ENCODE measurements at places on chromosomes 5 and 9. TPM values are rescaled to one million over a fixed set of nuclear protein-coding genes. Genes with fewer than 3 reads are reported as not detected.

The GABRG2 gene
- not detected for total RNA-seq

DNA sequence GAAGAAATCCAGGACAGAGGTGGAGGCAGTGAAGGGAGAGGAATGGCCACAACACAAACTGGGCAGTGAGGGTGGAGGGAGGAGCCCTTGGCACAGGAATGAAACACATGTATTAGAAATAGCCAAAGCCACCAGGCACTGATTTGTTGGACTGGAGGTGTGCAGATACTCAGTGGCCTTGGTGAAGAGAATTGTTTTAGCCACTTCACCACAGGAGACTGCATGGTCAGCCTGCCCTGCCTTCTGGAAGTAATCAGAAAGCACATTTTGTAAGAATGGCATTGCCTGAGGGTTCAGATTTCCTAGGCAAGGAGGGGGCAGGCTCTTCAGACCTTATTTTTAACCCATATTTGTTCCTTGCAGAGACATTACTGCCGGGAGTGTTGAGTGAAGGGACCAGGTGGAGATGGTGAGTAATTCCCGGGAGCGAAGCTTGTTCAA, 2.2 kb downstream of the SGCD start:
- no peak for DNase-seq

- DNase-seq: no peak
Observed at GRCh38 chr5:149044453-149045088, 18.3 kb downstream of the SH3TC2 start.

DNA sequence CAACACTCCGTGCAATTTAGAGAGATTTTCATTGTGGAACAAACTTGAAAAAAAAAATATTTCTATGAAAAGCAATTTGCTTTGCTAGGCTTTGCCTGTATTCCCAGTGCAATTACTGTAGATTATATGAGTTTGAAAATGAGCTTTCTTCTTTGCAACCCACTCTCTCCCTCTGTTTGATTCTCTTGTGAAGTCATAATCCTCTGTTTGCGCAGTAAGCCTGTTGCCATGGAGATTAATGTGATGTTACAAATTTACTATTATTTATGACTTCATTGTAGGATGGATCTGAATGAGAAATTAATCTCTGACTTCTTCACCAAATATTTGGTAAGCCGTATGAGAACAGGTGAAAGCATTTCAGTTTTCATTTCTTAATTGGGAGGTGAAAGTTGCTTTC, 320.3 kb downstream of the SPATA31D1 start:
- DNase-seq: no peak

The ZDHHC11B gene
- total RNA-seq: not detected

- DNase-seq: no peak
Observed at GRCh38 chr9:124346347-124347163, 68.7 kb downstream of the PSMB7 start.

GRCh38 chr5:111830333-111830732, 73.3 kb upstream of the NREP start:
- DNase-seq: no peak

The NR5A1 gene
- not detected for total RNA-seq

GRCh38 chr5:174312270-174312617, 266.7 kb downstream of the NSG2 start:
- no peak for DNase-seq
